ENCODE measurements at places on chromosomes 13 and 19. TPM values are rescaled to one million over a fixed set of nuclear protein-coding genes. Genes with fewer than 3 reads are reported as not detected.

BRME1 gene
- total RNA-seq, result 2.4 TPM

C13orf46 gene
- total RNA-seq, result under 0.01 TPM

HIF3A gene
- total RNA-seq, result 0.27 TPM

SHC2 gene
- total RNA-seq, result under 0.01 TPM

PRSS57 gene
- 829 TPM for total RNA-seq

CRB3 gene
- 0.27 TPM for total RNA-seq

NRTN gene
- 0.54 TPM for total RNA-seq

CGB5 gene
- not detected for total RNA-seq

P2RY11 gene
- total RNA-seq, result 25.0 TPM

GPR4 gene
- total RNA-seq, result not detected

IFNL1 gene
- total RNA-seq, result not detected

NALCN gene
- total RNA-seq, result not detected

Data from hematopoietic multipotent progenitor cell (in vitro differentiated cells).